Dorsolateral prefrontal cortex (tissue), 122 donors: ENCODE measurements at places on chromosomes 1 and 21. TPM values are rescaled to one million over a fixed set of nuclear protein-coding genes. Genes with fewer than 3 reads are reported as not detected.

ETNK2 gene
- total RNA-seq, result 8.0 TPM

PLCH2 gene
- total RNA-seq, result 34.9 TPM

GUK1 gene
- total RNA-seq, result 304 TPM

GPR61 gene
- 29.9 TPM for total RNA-seq

GBP5 gene
- total RNA-seq, result 0.48 TPM

CENPF gene
- 0.99 TPM for total RNA-seq
